ENCODE measurements at places on chromosomes 7 and 10.

DNA sequence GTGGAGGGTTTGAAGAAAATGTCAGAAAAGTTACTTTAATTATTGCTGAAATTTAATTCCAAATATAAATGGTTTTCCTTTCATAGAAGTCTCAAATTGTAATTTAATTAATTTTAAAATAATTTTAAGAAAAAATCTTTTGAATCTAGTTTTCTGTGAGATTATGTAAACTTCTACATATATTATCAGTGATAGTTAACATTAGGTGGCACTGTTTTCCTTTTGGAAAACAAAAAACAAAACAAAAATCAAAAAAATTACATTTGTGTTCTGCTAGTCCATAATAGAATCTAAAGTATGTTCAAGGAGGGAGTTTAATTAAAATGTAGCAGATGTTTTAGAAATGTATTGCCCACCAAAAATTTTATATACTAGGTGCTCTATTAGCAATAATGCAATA lies 1456.7 kb downstream of the REEP3 start:
- DNase-seq: no peak

- DNase-seq: no peak
Observed at GRCh38 chr7:40421433-40421832, 286.6 kb downstream of the SUGCT start.

GRCh38 chr7:157550300-157551275 lies 213.8 kb downstream of the DNAJB6 start:
- no peak for DNase-seq

DNA sequence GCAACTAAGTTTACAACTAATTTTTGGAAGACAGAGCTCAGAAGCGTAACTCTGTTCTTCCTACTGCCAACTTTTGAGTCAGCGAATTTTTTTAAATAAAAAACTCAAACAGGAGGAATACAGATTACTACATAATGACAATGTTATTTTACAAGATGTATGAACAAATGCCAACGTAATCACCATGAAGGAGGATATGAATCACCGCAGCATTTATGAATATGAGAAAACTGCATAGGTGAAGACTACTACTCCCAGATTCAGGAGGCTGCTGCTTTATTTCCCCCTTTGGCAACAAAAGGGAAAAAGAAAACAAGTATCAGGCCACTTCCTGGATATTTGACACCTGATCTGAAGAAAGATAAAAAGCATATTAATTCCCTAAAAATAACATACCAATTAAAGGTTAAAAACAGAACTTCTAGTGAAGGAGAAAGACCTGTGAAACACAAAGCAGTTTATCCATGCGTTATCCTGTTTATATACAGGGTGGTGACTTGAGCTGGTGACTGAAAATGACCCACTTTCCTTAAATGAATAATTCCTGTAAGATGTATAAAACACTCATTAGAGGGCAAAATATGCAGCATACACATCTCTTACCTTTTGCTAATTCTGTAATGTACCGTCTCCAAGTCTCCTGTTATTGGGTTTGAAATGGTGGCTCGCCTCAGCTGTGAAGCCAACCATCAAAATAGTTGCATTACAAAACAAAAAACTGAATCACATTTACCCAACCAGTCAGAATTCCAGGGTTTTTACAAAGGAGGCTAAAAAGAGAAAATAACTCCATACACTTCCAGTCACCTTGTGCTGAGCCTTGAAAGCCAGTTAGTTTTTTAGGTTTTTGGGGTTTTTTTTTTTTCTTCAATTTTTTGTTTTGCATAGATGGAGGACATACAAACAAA lies 52.0 kb downstream of the P4HA1 start:
- DNase-seq: no peak

- no peak for DNase-seq
Observed at GRCh38 chr10:34599026-34599795, 215.9 kb downstream of the PARD3 start.

GRCh38 chr10:27258492-27258837 lies 17.9 kb upstream of the ACBD5 start:
- DNase-seq: no peak

GRCh38 chr10:49089152-49089551 lies 26.2 kb downstream of the VSTM4 start:
- no peak for DNase-seq

DNA sequence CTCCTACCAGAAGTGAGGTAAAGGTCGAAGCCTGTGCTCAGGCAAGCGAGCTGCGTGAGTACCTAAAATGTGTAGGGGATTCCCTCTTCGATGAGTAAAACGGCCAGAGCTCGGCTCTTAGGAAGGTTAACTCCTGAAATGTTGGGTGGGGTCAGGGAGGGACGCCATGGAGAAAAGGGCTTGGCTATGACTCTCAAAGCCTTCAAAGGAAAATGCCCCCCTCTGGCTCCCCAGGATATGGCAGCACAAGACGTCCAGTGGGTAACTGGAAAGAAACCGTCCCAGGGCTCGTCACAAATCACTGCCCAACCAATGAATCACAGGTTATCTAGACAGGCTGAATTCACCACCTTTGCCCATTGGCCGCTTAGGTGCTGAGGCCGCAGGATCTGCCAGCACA lies 58.0 kb downstream of the CALML3 start:
- DNase-seq: no peak

DNA sequence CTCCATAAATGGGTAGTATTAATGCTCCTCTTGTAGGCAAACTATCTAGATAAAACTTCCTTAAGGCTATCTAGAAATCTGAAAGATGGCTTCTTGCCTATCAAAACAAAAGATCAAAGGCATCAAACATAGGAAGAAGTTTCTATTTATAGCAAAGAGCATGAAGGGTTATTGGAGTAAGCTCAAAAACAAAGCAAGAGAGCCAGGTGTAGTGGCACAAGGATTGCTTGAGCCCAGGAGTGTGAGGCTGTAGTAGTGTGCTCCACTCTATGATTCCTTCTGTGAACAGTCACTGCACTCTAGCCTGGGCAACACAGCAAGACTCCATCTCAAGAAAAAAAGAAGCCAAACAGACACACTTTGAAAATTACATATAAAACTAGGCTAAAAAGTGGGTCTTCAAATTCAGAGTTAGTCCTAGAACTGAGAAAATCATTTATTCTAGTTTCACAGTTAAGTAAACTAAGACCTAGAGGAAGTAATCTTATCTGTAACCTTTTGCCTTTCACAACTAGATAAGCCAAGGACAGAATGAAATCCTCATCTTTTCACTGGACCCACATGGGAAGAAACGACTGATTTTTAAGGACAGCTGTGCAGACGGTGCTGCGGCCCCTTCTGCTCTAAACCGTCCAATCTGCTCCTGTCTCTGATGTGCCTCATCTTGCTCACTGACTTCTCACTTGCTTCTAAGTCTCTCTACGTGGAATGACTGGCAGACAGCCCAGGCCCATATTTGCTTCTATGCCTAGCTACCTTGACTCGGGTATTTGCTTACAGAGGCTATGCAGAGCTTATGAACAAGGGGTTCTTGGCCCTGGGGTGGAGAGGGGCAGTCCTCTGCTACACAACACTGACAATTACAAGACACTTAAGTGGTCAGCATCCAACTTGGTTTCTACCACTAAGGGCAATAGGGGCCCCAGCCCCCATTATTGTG lies 50.0 kb downstream of the ESYT2 start:
- DNase-seq: no peak

DNA sequence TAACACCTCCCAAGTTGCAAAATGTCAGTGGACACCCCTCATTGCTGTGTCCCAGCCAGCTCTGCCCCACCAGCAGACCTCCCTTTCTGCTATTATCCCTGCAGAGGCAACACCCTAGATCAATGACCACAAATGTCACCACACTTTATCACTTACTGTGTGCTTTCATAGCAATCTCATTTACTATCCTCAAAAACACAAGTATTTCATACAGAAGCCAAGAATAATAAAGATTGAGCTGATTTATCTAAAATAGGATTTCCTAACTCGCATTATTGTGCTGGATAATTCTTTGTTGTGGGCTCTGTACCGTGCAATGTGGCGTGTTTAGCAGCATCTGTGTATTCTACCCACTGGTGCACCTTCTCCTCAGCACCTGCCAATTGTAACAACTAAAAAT lies 13.2 kb upstream of the ABCB5 start:
- no peak for DNase-seq

- no peak for DNase-seq
Observed at GRCh38 chr10:117001144-117001543, 3.8 kb downstream of the SHTN1 start.

GRCh38 chr7:107105591-107106245 lies 61.2 kb downstream of the PRKAR2B start:
- no peak for DNase-seq

DNA sequence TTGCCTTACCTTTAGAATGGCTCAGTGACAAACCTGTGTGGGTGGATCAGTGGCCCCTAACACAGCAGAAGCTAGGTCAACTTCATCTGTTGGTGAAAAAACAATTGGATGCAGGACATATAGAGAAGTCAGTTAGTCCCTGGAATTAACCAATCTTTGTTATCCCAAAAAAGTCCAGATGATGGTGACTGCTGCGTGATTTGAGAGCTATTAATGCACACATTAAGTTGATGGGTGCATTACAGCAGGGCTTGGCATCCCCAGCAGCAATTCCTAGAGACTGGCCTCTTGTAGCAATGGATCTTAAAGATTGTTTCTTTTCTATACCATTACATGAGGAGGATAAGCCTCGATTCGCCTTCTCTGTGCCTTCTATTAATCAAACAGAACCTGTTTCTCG lies 33.3 kb downstream of the OR13A1 start:
- no peak for DNase-seq

DNA sequence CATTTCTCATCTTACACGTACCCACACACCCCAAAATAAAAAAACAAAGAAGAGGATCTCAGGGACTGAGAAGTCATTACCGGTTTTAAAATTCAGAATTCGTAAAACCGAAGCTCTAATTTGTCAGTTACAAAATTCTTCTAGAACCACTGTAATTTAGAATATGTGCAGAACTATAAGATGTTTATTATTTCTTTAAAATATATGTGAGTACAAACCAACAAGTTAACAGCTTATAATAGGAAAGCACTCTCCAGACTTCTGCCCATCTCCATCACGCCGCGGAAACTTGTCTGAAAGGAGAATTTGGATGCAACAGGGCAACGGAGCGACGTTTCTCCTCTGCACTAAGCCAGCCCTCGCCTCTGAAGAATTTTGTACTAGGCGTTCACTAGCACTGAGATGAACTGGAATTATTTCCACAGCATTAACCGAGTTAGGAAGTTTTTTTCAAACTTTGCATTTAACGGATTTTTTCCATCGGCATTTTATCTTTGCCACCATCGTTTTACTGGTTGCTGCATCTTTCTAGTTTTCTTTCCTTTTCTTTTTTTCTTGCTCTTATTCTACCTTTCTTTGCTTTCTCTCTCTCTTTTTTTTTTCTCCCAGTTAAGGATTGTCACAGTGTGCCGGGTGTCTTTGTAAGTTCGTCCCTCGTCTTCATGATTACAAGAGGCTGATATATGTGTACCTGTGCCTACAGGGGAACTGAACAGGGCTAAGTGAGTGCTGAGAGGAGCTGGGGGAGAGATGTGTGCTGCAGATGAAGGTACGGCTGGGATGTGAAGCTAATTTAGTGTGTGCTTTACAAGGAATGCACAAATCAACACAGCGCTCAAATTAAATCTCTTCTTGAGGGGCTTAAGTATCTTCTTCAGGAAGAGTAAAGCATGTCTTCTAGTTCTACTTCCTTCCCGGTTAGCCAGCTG lies 295.9 kb upstream of the NFE2L3 start:
- DNase-seq: no peak

- DNase-seq: no peak
Observed at GRCh38 chr7:36037121-36037662, 115.9 kb upstream of the EEPD1 start.

- no peak for DNase-seq
Observed at GRCh38 chr7:70700055-70700940, 431.6 kb upstream of the GALNT17 start.

DNA sequence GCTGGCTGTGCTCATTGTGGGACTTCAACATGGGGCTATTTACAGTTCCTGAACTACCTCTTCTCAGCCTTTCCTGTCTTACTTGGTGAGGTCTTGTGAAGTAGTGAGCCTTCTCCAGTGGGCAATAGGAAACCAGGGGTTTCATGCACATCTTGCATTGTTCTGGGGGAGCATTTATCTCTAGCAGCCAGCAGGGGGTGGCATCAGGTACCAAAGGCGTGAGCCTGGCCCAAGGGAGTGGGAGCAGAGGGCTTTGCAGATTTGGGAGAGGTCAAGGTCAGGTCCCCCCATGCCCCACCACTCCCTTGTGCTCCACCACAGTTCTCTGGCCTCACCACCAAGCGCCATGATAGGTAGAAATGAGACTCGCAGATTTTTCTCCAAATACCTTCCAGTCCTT lies 85.4 kb upstream of the NPTX2 start:
- no peak for DNase-seq

GRCh38 chr10:43598446-43598845 lies 7.8 kb upstream of the ZNF485 start:
- no peak for DNase-seq

DNA sequence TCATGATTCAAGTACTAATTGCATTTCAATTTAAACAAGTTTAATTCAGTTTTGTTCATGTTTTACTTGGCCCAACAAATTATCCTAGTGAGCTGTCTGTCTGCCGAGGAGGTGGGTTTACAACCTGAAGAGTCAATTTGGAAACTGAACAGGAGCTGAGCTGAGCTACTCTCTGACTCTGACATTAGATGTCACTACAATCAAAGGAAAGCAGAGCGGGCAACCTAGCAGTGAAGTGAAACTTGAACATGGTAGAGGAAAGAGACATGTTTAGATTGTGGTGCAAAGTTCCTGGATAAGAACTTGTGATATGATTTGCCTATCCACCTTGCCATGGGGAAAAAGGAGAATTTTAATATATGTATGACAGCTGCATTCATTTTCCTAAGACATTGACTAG lies 9.6 kb upstream of the AGR3 start:
- no peak for DNase-seq

DNA sequence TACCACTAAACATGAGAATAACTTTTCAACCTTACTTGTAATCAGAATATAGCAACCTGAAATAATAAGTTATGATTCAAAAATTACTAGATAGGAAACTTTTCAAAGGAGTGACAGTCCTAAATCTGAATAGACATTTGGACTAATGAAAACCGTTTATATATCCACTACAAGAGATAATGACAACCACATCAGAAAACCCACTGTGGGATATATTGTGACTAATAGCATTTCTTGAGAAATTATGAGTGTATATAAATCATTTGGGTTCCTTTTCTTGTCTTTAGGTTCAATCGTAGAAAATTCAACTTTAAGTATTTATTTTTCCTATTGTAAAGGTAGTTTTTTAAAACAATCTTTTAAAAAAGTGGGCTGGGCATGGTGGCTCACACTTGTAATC lies 170.2 kb upstream of the PRSS58 start:
- no peak for DNase-seq

DNA sequence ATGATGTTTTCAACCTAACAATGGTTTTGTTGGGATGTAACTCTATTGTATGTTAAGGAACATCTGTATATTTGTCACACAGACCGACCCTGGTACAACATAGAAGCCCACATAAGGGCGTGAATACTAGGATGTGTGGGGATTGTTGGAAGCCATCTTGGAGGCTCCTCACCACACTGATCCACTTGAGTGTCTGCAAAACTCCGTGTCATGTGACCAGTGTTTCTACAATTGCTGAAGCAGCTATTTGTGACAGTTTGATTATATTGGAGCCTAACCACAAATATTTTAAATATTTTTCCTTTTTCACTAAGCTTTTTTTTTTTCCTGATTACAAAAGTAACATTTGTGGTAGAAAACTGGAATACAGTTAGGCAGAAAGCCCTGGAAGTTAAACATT lies 27.9 kb downstream of the RALA start:
- no peak for DNase-seq

GRCh38 chr10:34015700-34016099 lies 681.2 kb upstream of the NRP1 start:
- no peak for DNase-seq

- no peak for DNase-seq
Observed at GRCh38 chr7:107528461-107528860, 35.3 kb downstream of the COG5 start.

- DNase-seq: no peak
Observed at GRCh38 chr10:120761951-120762350, 89.2 kb upstream of the WDR11 start.
